Activated CD4-positive, alpha-beta T cell treated with anti-CD3 and anti-CD28 coated beads for 48 hours (primary cell): ENCODE measurements at places on chromosomes 4 and X.
A peak's percentile ranks its signal among the peaks of the same experiment; 100 is the strongest.

DNA sequence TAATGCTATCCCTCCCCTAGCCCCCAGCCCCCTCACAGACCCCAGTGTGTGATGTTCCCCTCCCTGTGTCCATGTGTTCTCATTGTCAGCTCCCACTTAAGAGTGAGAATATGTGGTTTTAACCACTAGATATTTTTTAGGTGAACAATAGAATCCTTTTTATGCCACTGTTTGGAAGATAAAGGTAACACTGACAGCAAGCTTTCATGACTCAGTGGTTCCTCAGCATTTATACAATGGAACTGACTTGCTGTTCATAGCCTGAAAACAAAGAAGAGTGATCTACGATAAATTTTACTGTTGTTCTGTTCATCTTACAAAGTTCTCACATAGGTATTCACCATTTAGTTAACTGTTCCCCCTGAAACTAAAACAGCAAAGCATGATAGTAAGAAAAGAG lies 147.8 kb downstream of the ARHGAP10 start:
- DNase-seq = no peak

- DNase-seq = no peak
Observed at GRCh38 chrX:38817004-38817703, 15.9 kb downstream of the MID1IP1 start.

- DNase-seq = no peak
Observed at GRCh38 chrX:18995221-18995620, 11.3 kb upstream of the PHKA2 start.

DNA sequence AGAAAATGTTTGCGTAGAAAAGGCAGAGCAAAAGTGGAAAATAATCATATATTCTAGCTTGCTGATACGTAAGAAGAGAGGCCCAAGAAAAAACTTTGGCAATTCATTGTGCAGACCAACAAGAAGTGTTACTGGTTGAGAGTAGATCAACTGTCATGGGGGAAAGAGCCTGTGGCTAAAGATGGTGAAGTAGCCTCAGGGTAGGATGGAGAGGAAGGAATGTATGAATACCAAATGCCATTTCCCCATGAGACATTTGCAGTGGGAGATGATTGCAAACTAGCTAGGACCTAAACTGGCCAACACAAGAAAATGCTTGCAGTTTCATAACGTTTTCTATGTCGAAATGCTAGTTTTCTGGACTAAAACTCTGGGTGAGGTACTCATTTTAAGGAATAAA lies 47.7 kb upstream of the ADGRL3 start:
- no peak for DNase-seq

DNA sequence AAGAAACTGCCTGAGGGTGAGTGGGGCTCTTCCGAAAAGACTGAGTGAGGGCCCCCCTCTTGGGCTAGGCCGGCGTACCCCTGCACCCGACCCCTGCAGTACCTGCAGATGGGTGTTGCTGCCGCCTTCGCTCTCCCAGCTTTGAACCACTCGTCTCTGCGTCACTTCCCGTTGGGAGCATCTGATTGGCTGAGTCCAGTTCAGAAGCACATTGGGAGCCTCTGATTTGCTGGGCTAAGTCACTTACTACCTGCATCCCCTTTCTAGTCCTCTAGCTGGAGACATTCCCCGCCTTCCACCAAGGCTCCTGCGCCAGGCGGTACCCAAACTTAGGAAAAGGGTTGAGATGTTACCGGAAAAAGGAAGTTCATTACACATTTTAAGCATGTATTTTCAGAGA lies 20.4 kb upstream of the WWC2 start:
- DNase-seq = no peak

DNA sequence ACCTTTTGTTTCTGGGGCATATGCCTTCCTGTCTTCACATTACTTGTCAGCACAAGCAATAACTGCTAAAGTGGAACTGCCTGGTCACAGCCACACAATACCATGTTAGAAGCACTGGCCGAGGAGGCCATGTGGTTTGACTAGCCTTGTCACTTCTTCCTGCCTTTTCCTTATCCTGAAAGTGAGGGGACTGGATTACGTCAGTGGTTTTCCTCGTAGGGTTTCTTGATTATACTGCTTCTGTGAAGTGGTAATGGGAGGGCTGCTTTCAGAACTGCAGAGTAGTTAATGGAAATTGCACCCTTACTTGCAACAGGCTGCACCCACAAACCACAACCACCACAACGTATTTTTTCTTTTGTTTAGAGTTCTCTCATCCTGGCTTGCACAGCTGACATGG lies 26.6 kb downstream of the ZRSR2 start:
- DNase-seq = peak; percentile 19

GRCh38 chrX:154761977-154762536 lies 607 bp upstream of the DKC1 start:
- no peak for DNase-seq

GRCh38 chr4:85823295-85823694 lies 348.3 kb downstream of the ARHGAP24 start:
- DNase-seq = no peak

- DNase-seq = no peak
Observed at GRCh38 chr4:128358231-128358912, 70.8 kb upstream of the PGRMC2 start.

DNA sequence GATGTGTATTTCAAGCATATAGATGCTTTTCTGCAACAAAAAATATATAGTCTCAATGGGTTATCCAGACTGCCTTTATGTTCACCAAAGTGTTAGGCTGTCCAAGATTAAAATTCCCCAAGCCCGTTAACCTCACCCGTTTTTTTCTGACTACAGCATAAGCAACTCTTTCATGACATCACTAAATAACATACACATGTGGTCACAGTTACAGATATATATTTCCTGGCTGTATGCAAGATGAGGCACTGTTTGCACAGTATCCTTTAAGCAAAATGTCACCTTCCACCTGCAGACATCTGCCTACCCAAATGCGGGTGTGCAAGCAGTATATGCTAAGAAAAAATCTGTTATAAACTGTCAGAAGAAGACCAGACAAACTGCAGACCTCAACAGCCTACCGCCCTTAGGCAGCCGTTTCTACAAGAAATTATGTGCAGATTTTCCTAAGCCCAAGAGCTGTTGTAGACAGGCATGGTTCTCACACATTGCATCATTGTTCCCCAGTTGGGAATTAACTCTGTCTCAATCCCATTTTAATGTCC lies 183.1 kb upstream of the MXRA5 start:
- DNase-seq = no peak

GRCh38 chrX:55619547-55619946 lies 3.7 kb upstream of the FOXR2 start:
- DNase-seq = no peak

DNA sequence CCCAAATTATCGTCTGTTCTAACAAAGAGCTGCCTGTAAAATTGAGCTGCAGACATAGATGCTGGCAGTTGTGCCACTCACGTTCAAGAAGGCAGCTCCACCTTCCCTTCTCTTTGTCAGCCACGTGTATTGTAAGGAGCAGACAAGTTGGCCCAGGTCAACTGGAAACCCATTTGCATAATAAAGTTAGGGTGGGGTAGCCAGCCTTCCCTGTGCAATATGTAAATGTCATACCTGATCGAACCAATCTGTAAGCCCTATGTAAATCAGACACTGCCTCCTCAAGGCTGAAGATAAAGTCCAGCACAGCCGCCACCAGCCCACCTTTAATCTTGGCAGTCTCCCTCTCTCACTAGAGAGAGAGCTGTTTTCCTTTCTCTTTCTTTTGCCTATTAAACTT lies 117.2 kb downstream of the TMEM144 start:
- no peak for DNase-seq

- peak; percentile 26 for DNase-seq
Observed at GRCh38 chr4:38983787-38984598, 48.2 kb downstream of the TMEM156 start.

DNA sequence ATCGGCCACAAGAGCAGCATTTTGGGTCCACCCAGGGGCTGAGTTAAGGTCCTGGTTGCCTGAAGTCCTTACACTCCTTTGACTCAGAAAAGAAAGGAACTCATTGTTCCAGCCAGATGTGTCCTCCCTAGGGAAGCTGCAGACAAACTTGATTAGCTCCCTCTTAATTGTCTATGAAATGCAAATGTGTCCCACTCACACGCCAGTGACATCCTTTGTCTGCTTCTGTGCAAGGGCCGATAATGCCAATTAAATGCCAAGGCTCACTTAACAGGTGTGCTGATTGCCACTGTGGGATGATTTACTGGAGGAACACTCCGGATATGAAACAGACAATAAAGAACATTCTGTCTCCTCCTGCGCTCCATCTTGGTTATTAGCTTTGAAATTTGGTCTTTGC lies 332.9 kb upstream of the CPEB2 start:
- no peak for DNase-seq

DNA sequence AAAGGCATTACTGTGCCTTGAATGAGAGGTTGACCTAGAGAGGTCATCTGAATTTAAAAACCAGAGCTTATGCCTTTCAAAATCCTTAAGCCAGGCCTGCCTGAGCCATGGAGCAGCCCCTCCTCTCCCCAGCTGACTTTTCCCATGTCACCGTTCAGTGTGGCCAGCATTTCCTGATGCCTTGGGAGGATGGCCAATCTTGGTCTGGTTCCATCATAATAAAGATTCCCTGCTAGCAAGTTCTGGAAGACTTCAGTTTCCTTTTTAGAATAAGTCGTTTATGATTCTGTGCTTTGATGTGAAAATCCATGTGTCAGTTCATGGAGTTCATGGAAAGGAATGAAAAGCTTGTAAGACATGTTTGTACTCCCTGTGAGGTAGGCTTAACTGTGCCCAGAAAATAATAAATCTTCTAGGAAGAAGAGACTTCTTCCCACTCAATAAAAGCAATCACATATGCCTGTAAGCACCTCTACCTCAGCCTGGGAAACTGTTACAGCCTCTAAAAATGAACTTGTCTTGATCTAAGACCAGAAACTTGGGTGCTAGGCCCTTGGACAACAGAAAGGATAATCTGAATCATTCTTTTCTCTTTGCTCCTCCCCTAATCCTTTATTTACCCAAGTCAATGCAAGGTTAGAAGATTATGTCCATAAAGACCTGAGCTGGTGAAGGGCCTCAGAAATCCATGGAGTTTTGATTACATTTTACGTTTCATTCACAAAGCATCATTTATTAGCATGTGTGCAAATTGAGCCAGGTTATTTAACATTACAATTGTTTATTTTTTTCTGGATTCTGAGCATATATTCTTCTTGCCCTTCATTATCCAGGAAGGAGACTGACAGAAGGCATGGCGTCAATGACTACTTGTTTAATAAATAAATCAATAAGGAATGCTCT lies 84.0 kb upstream of the TBC1D9 start:
- no peak for DNase-seq

DNA sequence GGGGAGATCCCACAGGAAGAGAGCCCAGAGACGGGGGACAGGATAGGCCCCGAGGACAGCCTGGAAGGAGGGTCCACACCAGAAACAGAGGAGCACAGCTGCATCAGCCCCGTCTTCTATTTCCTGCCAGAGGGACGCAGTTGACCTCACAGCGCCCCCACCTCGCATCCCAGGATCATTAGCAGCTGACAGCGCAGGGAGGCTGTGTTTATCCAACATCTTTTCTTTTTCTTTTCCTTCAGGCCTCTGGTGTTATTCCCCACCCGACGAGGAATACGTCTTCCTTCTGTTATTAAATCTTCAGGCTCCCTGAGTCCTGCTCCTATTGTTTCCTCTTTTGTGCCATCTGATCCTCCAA lies 75.4 kb downstream of the DCHS2 start:
- no peak for DNase-seq
